ELF-1 (cell line): ENCODE measurements at places on chromosomes 1 and 21.

GRCh38 chr1:42756956-42757891 lies 9.6 kb downstream of the P3H1 start:
- DNase-seq, result peak; percentile 70

DNA sequence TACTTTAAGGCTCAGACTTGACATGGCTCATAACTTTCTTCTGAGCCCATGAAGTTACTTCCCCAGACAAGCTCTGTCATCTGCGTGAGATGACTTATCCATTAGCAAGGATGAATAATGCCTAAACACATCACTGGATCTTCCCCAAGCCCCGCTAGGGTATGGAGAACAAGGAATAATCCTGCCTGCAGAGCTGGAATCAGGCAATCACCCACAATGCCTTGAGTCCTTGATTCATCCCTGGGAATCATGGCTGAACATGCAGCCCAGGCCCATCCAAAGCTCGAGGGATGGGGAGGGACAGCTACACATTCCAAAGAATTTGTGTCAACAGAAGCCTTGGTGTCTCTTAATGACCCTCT lies 131.7 kb downstream of the PSMG1 start:
- no peak for DNase-seq

- no peak for DNase-seq
Observed at GRCh38 chr1:63936801-63937200, 163.0 kb downstream of the ROR1 start.

- DNase-seq, result no peak
Observed at GRCh38 chr1:217049081-217049480, 325.9 kb upstream of the ESRRG start.

GRCh38 chr21:35911412-35912191 lies 148.7 kb downstream of the SETD4 start:
- no peak for DNase-seq

DNA sequence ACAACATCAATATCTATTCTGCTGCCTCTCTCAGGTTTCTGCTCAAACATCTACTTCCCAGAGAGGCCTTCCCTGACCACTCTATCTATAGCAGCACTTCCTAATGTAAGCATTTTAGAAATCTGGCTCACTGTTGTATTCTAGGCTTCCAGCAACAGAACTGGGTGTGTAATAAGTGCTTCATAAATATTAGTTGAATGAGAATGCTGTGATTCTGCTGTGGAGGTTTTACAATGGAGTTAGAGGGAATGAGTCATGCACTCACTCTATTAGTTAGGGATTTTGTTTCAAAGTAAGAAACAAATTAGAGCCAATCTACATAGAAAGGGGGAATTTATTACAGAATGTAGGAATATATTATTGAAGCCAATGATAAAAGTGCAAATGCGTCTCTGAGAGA lies 38.6 kb upstream of the SLC35F3 start:
- DNase-seq, result no peak

DNA sequence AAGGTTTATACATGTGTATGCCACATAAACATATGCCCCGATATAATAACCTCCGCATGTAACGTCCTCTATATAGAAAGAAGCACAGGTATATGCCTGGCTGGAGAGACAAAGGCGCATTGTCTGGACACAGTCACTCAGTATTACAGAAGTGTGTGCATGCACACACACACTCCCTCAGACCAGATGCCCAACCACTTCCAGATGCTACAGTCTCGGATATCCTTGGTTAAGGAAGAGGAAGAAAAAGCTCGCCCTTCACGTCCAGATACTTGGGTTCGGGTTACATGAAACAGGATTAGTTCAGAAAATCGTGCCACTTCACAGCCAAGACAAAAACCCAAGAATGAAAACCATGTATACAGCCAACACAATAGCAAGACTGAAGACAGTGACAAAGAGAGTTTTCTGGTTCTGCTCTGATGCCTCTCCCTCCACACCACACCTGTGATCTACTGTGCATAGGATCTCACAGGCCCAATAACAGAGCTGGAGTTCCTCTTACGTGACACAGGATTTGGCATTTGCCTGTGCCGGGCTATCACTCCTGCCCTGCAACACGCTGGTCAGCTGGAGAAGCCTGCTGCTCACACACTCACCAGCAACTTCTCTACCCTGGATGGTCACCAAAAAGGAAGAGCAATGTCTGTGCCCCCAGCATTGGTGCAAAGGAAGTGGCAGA lies 75.0 kb downstream of the SSBP3 start:
- DNase-seq, result no peak

- DNase-seq, result no peak
Observed at GRCh38 chr1:151164732-151165280, 896 bp downstream of the LYSMD1 start.

GRCh38 chr1:69862906-69863305 lies 295.2 kb downstream of the LRRC7 start:
- no peak for DNase-seq

- no peak for DNase-seq
Observed at GRCh38 chr1:240486611-240487010, 125.3 kb downstream of the GREM2 start.

- DNase-seq, result peak; percentile 69
Observed at GRCh38 chr1:37020653-37021277, 13.6 kb downstream of the GRIK3 start.

DNA sequence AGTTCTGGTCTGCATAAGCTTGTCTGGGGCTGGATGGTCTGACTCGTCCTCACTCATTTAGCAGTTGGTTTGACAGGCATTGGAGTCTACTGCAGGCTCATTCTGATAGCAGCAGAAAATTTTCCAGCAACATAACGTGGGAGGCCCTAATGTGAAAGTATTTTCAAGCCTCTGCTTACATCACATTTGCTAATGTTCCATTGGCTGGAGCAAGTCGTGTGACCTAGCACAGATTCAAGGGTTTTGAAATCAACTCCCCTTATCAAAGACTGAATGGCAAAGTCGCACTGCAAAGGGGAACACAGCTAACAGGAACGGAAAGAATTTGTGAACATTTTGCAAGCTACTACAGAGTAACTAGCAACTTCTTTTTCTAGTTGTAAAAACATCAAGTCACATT lies 2.3 kb upstream of the USH2A start:
- DNase-seq, result no peak

DNA sequence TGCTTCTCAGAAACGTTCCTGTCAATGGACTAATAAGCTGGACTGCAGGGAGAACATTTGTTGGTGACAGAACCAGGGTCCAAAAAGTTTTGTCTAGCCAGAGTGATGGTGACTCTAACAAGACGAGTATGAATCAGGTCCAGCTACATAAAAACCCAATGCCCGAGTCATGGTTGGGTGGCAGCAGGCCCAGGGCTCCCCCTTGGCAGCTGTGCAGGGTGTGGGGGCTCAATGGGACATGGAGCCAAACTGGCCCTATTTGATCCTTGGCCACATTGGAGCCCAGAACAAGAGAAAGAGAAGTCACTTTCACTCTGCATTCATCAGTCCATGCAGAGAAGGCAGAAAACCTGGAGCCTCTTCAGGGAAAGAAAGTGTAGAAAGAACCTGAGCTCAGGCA lies 37.9 kb upstream of the TENT5C start:
- no peak for DNase-seq
